ENCODE measurements at places on chromosomes 5 and 9. TPM values are rescaled to one million over a fixed set of nuclear protein-coding genes. Genes with fewer than 3 reads are reported as not detected.
A peak's percentile ranks its signal among the peaks of the same experiment; 100 is the strongest.

- DNase-seq: no peak
Observed at GRCh38 chr5:81650987-81651386, 99.9 kb downstream of the SSBP2 start.

DNA sequence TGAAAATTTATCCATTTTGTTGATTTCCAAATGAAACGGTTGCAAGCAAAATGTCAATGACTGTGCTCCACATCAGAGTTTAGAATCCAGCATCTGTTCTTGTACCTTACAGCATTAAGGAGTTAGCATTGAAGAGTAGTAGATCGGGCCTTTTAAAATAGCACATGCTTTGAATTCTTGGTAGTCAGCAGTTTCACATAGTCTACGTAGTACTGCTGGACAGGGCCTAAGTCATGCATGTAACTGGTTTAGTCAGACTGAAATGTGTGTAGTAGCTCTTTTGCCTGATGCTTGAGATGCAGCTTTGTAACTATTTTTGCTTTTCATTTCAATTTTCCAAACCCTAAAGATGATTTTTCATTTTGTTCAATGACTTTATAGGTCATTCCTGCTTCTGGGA is 19.8 kb downstream of the LECT2 start:
- DNase-seq: no peak

GRCh38 chr5:107935645-107936044 is 264.9 kb upstream of the EFNA5 start:
- no peak for DNase-seq

- peak; percentile 89 for DNase-seq
Observed at GRCh38 chr9:89549031-89549644, 51.2 kb upstream of the SEMA4D start.

DNA sequence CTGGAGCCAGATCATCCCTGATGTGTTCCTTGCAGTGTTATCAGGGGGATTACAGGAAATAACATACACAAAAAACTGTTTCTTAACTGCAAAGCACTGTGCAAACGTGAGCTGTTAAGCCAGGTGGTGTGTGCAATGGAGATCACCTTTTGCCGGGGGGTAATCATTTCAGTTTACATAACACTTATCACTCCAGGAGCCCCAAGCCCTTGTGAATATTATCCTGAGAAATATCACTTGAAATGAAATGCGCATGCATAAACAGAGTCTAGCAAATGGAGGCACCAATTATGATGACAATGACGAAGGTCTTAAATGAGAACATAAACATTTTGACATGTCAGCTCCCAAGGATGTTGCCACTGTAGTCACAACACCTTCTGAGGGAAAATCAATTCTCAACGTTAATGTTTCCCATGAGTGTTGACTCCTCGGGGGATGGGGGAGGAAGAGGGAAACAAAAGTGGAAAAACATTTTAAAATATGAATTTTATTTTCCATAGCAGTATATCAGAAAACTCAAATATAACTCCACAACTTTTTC is 54.5 kb upstream of the RAD23B start:
- DNase-seq: no peak

- DNase-seq: no peak
Observed at GRCh38 chr9:124810663-124811355, 33.9 kb downstream of the OLFML2A start.

DNA sequence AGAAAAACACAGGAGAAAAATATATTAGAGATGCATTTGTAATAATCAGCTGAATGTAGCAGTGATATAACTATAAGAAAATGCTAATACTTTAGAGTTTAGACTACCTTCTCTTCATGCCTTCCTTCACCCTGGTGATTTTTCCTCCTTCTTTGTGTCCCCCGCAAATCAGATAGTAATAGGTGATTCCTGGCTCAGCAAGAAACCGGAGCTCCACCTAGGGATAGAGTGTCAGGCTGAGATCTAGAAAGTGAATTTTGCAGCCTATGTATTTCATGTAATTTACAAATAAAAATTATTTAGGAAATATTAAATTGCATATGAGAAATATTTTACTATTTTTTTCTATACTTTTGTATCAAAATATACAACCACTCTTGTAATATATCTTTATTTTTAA is 109.8 kb upstream of the ST8SIA4 start:
- DNase-seq: no peak

The CTNND2 gene
- 0.09 TPM for polyA plus RNA-seq

GRCh38 chr9:131180454-131180853 is 55.1 kb downstream of the NUP214 start:
- no peak for DNase-seq

DNA sequence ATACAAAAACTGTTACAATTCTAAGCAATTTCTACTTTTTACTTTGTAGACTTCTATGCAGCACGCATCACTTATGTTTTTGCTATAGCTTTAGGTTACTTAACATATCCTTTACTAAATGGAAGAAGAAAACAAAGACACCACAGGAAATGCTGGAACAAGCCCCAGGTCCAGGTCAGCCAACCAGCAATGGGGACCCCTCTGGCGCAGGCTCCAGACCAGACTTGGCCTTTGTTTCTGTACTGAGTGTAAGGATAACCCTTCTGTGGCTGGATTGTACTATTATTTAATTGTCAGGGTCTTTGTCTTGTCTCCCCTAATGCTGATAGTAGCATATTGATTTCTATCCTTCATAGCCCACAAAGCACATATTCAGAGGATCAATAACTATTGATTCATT is 4.2 kb downstream of the SEMA4D start:
- no peak for DNase-seq

- DNase-seq: no peak
Observed at GRCh38 chr9:108859459-108860114, 2.5 kb upstream of the ACTL7A start.

DNA sequence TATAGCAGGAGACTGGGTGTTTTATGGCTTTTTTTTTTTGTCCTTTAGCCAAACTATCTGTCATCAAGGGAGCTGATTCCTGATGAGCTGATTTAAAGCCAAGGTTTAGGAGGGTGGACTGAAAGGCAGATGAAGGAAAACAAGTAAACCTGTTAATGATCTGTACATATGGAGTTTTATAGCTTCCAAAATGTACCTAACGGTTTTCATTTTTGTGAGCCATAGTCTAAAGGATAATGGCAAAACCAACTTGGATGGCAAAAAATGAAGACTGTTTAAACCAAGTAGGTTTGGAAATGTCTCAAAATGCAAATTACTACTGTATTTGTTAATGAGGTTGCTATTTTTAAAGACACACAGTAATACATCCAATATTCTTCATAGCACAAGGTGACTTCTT is 281.5 kb downstream of the YTHDC2 start:
- no peak for DNase-seq

GRCh38 chr9:120742951-120743416 is 28.7 kb upstream of the MEGF9 start:
- DNase-seq: no peak

The ADAMTS2 gene
- polyA plus RNA-seq: 2.0 TPM

The NXNL2 gene
- polyA plus RNA-seq: not detected

DNA sequence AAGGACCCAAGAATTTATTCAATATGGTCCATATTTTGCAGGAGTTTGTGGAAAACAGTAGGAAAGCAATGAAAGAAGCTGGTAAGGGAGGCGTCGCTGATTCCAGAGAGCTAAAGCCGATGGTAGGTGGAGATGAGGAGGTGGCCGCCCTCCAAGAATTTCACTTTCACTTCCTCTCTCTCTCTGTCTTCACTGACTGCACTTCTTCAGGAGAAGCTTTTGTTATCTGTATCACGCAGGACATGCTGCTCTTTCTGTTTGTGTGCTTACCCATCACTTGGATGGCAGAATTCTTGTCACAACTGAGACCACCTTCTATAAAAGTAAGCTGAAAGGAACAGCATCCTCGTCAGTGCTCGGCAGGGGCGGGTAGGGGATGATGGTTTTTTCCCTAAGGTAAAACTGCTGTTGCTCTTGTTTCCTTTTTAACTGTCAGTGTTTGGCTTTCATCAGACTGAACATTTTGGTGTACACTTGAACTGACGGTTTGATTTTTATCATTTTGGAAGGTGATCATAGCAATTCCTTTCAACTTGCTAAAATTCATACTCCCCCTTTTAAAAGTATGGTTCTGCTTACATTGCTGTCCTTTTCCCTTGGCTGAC is 62.4 kb upstream of the FSD1L start:
- peak; percentile 16 for DNase-seq

The NR2F1-AS1 gene
- polyA plus RNA-seq: 0.42 TPM

DNA sequence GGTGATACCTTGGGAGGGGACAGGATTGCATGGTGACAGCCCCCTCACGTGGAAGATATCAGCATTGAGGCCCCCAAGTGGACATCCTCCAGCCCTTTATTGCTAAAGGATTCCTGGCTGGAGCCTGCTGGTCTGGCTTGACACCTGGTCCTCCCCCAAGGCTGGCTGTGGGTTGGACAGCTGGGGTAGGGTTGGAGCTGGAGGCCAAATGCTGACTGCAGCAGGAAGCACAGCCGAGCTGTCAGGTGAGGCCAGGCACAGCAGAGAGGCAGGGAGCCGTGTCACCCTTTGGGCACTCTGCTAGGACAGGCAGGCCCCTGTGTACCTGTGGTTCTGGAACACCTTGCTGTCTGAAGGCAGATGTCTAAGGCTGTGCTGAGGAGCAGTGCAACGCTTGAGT is 2.2 kb downstream of the CACFD1 start:
- DNase-seq: no peak

All from psoas muscle (tissue), 8 donors.